ENCODE measurements at places on chromosomes 12 and 14.

GRCh38 chr14:22847661-22848341, 11.4 kb downstream of the MMP14 start:
- peak; percentile 70 for DNase-seq

DNA sequence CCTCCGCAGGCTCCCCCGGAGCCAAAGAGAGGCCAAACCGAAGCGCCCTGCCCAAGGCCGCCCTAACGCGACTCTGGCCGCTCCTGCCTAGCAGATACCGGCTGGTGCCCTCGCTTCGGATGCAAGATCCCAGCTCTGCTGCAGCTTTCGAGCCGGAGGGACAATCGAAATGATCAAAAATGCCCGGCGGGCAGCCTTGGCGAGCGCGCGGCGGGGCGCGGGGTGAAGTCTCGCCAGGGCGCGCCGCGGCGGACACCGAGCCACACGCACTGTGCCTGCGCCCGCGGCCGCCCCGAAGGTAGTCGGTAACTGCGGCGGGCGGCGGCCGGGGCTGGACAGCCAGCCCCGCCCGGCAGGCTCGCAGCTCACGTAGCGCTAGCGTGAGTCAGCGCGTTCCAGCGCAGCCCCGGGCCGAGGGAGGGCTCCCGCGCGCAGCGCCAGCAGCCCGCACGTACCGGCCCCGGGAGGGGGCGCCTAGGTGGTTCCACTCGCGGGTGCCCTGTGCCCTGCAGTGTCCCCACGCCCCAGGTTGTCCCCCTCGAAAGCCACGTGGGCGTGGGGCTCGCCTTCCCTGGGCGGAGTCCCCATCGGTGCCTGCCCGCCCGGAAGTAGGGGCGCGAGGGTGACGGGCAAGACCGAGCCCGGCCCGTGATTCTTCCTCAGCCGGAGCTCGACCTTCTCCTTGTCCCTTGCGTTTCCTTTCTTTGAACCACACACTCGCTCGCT, 109.2 kb upstream of the EGLN3 start:
- DNase-seq: peak; percentile 60

GRCh38 chr12:115870510-115870909, 407.0 kb downstream of the MED13L start:
- DNase-seq: no peak

GRCh38 chr12:18066666-18067065, 23.3 kb downstream of the RERGL start:
- no peak for DNase-seq

DNA sequence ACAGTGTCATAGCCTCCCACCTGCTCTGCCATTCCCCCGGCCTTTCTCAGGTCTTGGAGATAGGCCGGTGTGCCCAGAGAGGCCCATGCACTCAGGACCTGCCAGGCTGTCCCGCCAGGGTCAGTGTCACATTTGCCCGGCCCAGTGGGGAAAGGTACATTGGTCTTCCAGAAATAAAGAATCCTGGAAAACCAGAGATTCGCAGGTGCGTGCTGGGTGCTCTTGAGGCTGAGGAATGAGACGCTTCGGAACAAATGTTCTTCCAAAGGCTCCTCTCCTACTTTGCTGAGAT, 205.8 kb upstream of the RTL1 start:
- DNase-seq: no peak

Measured in foreskin fibroblast (primary cell).